ENCODE measurements at places on chromosomes 12 and 14. TPM values are rescaled to one million over a fixed set of nuclear protein-coding genes. Genes with fewer than 3 reads are reported as not detected.

DNA sequence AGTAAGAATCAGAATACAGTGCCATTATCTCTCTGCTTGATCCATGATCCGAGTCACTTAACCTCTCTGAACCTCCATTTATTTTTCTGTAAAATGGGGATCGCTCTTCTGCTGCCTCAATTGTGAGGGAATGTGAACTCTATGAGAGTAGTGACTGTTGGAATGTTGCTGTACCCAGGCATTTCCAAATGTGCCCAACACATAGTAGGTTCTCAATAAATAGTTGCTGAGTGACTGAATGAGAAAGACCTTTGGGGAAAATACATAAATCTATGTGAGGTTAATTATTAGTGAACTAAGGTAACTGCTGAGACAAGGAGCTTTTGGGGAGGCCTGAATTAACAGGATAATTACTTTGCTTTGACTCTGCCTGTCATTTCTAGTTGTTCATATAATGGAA, 33.9 kb upstream of the NR1H4 start:
- H3K4me1 ChIP-seq: no peaks in the 10 kb centered on the region
- H3K4me3 ChIP-seq: no peak overlapping the region
- no peaks in the 10 kb centered on the region for H3K36me3 ChIP-seq
- H3K27me3 ChIP-seq: no peaks in the 10 kb centered on the region

DNA sequence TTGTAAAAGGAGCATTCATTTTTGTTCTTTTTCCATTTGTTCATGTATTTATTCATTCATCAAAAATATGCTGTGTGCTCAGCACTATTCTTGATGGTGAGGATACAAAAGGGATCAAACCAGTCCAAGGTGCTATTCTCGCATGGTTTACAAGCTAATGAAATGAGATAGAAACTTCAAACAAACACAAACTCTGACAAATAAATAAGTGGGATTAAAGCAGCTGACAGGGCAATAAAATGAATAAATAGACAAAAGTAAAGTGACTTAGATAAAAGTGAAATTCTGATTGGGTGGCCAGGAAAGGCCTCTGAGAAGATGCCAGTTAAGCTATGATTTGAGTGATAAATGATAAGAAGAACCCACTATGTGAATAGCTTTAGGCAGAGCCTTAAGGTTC, 162.0 kb upstream of the PDZRN4 start:
- H3K27ac ChIP-seq: no peak overlapping the region
- no peaks in the 10 kb centered on the region for H3K4me1 ChIP-seq
- DNase-seq: no peak

DNA sequence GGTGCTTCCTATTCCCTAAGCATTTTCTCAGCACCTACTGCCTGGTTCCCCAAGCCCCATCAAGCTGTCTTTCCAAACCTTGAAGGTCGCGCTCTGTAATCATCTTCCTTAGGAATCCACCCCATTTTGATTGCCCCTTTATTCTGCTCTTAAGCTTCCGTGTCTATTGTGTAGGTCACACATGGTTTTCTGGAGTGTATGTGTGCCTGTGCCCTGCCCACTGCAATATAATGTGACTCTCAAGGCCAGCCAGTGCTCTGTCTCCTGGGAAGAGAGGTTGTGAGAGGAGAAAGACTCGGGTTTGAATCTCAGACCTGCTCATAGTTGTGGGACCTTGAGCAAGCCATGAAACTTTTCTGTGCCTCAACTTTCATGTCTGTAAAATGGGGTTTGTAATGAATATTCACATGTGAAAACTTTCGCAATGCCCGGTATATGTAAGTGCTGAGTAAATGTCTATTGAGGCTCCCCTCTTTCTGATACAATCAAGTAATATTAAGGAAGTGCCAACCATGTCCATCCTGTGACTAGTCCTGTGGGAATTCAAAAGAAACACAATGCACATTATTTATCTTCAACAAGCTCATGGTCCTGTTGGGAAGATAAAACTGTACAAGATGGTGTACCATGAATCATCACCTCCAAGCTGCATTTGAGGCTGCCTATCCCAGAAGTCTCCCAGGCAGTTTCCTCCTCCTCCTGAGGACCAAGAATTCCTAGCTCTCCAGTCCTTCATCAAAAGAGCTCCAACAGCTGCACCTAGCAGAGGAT, 774 bp upstream of the KRT75 start:
- H3K36me3 ChIP-seq: no peaks in the 10 kb centered on the region
- H3K4me1 ChIP-seq: no peaks in the 10 kb centered on the region
- no peaks in the 10 kb centered on the region for H3K27me3 ChIP-seq
- DNase-seq: no peak

DNA sequence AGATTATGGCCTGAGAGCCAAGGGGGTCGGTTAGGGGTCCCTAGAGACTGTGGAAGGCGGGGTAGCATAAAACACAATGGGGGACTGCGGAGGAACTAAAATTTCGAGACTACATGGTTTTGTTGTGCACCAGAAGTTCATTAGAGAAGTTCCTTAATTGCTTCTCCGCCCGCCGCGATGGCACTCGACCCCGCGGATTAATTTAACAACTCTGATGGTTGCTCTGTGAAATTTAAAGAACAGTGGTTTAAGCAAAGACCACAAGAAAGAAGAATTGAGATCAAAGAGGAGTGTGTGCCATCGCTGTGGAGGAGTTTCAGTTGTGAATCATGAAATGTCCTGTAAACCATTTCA, 1.4 kb upstream of the CCDC88C start:
- peaks cover 11% of the 10 kb centered on the region for H3K4me1 ChIP-seq
- H3K27ac ChIP-seq: no peak overlapping the region
- peaks cover 6% of the 10 kb centered on the region for H3K27me3 ChIP-seq
- H3K4me3 ChIP-seq: no peak overlapping the region

- no peak for DNase-seq
- H3K27me3 ChIP-seq: no peaks in the 10 kb centered on the region
- H3K27ac ChIP-seq: no peak overlapping the region
- H3K36me3 ChIP-seq: no peaks in the 10 kb centered on the region
- peaks cover 4% of the 10 kb centered on the region for H3K4me1 ChIP-seq
- H3K4me3 ChIP-seq: no peak overlapping the region
Measured at GRCh38 chr12:93794738-93795137, 117.6 kb downstream of the CRADD start.

DNA sequence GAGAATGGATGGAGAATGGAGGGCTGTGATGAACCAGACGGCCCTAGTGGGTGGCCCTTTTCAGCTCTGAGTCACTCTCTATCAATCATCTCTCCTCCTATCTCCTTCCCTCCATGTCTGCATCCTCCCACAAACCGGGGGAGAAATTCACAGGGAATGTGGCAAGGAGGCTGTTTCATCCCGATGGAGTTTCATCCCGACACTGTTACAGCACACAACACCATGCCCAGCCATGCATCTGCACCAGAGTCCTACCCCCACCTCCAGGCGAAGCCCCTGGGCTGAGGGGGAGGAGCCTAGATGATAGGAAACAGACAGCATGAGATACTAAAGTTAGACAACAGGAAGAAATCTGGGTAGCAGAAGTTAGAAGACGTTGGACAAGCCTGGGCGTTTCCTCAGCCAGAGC, 20.8 kb downstream of the SLC8B1 start:
- no peak overlapping the region for H3K27ac ChIP-seq
- H3K4me1 ChIP-seq: no peaks in the 10 kb centered on the region
- H3K4me3 ChIP-seq: no peak overlapping the region
- DNase-seq: no peak
- no peaks in the 10 kb centered on the region for H3K27me3 ChIP-seq
- no peaks in the 10 kb centered on the region for H3K36me3 ChIP-seq

DNA sequence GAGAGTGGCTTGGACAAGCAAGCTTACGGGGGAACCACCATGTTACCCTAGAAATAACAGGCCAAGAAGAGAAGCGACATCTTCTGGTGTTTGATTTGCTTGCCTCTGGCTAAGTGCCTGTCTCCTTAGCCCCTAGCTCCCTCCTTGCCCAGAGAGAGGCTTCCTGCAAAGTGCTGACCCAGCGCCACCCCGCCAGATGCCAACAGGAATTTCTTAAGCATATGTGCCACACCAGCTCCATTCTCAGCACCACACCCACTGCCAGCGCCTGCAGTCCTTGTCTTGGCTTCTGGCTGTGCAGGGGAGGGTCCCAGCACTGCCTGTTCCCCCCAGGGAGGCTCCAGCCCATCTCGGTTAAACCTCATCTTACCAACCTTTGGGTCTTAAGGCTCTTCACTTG, 74.2 kb upstream of the NCOR2 start:
- H3K27ac ChIP-seq: no peak overlapping the region
- no peaks in the 10 kb centered on the region for H3K36me3 ChIP-seq
- H3K4me3 ChIP-seq: no peak overlapping the region
- DNase-seq: no peak

DNA sequence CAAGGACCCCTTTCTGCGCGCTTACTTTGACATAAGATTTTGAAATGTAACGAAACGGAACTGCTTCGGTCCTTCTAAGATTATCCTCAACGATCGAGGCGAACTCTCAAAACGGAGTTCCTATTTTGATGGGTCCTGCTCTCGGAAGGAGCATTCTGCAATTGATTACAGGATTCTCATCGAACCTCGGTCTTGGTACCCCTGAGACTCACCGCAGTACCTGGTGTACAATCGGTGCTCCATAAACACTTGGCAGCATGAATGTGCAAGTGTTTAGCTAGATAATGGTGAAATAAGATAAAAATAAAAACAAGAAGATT, 530 bp upstream of the NEMF start:
- no peaks in the 10 kb centered on the region for H3K4me1 ChIP-seq
- no peak for DNase-seq
- H3K36me3 ChIP-seq: 0 out of 2 replicates have a peak, but pooled peaks cover 4% of the 10 kb centered on the region
- no peak overlapping the region for H3K27ac ChIP-seq

DNA sequence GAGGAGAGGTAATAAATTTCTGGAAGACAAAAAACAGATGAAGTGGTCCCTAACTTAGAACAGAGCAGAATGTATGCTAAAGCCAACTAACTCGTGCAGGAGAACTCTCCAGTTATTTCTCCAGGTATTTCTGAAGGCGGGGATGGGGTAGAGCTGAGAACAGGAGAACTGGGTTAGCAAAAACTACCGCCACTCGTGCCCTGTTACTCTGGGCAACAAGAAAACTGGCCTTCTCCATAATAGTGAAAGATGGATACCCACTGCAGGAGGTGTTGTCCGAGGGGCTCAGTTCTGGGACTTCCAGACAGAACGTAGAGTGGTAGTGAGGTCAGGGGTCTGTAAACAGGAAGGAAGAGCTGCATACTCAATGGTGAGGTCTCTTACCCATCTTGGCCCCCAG, 187.3 kb upstream of the FRMD6 start:
- DNase-seq: no peak
- no peaks in the 10 kb centered on the region for H3K27me3 ChIP-seq
- H3K4me3 ChIP-seq: no peak overlapping the region
- H3K4me1 ChIP-seq: no peaks in the 10 kb centered on the region

DNA sequence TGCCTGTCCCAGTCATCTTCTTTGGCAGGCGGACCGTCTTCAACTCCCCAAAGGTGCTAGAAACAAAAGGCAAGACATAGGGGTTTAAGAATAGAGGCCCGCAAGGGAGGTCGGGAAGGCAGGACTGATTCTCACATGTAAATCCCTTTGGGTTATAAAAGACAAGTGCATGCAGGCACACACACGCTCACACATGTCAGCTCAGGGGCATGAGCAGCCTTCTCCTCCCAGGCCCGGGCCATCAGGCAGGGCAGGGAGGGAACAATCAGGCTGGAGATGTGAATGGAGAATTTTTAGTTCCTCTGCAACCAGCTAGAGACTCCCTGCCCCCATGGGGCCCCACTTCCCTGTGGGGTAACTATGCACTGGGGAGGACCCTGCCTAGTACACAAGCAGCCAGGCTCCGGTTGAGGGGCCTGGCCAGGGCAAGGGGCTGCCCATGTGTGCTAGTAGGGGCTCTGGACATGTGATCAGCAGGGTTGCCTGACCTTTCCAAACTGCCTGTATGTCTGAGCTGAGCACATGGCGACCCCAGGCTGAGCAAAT, 107.2 kb downstream of the RBM19 start:
- peaks cover 31% of the 10 kb centered on the region for H3K4me1 ChIP-seq
- H3K36me3 ChIP-seq: no peaks in the 10 kb centered on the region
- H3K27ac ChIP-seq: no peak overlapping the region
- DNase-seq: no peak

GRCh38 chr12:65121049-65121955, at the start of gene WIF1:
Gene WIF1, minus strand, starts transcription at chr12:65121305. Its CDS starts 114 bp downstream, at chr12:65121191.
- H3K27ac ChIP-seq: no peak within 1 kb of the TSS
- H3K4me1 ChIP-seq: no peaks in the 10 kb centered on the region
- H3K36me3 ChIP-seq: no peaks in the 10 kb centered on the region

DNA sequence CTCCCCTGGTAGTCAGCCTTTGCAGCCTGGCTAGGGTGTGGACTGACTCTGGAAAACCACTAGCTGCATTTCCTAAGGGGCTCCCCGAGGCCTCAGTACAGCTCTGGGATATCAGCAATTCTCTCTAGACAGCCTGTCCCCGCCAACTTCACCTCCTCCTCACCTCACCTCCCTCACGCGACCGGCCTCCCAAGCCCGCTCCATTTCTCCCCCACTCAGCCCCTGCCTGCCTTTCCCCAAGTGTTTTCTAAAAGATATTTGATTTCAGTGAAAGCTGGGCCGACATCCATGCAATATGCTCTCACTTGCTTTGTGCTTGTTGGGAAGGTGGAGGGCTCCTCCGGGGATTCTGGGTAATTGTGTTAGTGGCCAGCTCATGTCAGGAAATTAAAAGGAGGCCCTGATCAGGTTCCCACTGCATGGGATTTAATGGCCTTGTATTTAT, 91.8 kb downstream of the ESRRB start:
- no peaks in the 10 kb centered on the region for H3K4me1 ChIP-seq
- no peak overlapping the region for H3K4me3 ChIP-seq
- H3K36me3 ChIP-seq: no peaks in the 10 kb centered on the region
- DNase-seq: no peak

GRCh38 chr12:107319533-107320032, 226.2 kb upstream of the CRY1 start:
- H3K4me1 ChIP-seq: peaks cover 12% of the 10 kb centered on the region
- no peak overlapping the region for H3K27ac ChIP-seq
- H3K27me3 ChIP-seq: peaks cover 32% of the 10 kb centered on the region

DNA sequence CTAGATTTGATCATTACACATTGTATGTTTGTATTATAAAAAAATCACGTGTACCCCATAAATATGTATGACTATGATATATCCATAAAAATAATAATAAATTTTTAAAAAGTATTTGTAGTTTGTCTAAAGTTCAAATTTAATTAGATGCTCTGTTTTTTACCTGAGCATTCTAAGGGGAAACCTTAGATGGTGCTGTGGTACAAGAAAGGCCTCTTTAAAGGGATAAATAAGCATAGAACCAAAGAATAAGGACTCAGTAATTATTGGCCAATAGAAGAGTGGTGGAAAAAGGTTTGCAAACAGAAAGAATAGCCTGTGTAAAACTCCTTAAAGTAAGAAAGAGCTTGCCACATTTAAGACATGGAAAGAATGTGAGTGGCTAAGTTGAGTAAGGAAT, 580.1 kb upstream of the SEL1L start:
- no peaks in the 10 kb centered on the region for H3K4me1 ChIP-seq
- no peaks in the 10 kb centered on the region for H3K27me3 ChIP-seq
- no peak overlapping the region for H3K4me3 ChIP-seq
- DNase-seq: no peak
- H3K36me3 ChIP-seq: no peaks in the 10 kb centered on the region
- H3K27ac ChIP-seq: no peak overlapping the region

DAO gene
- polyA plus RNA-seq: not detected

C12orf56 gene
- polyA plus RNA-seq: 2.0 TPM

MUCL1 gene
- not detected for polyA plus RNA-seq

MGAT4C gene
- 1.6 TPM for polyA plus RNA-seq

ERBB3 gene
- 33.9 TPM for polyA plus RNA-seq

TAS2R42 gene
- polyA plus RNA-seq: not detected

SERPINA9 gene
- polyA plus RNA-seq: not detected

FNTB gene
- 20.7 TPM for polyA plus RNA-seq

KRT72 gene
- polyA plus RNA-seq: not detected

OTOGL gene
- 0.12 TPM for polyA plus RNA-seq

Measured in H1 (cell line).